NCI-H69 (cell line): ENCODE measurements at places on chromosomes 13 and 19.

DNA sequence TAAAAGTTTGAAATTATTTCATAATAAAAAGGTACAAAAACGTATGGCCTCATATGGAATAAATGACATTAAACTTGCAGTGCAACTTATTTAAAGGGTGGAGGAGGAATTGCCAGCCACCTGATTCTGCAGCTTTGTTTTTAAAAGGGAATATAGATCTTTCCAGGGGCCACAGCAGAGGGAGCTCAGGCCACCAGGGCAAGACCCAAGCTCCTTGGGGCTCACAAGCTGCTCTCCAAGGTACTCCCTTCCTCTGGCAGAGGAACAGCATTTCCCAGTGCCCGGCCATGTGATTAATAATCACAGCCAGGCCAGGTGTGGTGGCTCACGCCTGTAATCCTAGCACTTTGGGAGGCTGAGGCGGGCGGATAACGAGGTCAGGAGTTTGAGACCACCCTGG is 6.2 kb downstream of the ACOD1 start:
- no peak for DNase-seq

GRCh38 chr19:6091771-6092291 is 18.5 kb downstream of the RFX2 start:
- no peak for DNase-seq

- DNase-seq: peak; percentile 39
These were observed 118.8 kb upstream of the FRY start for GRCh38 chr13:31912647-31913401.

- no peak for DNase-seq
These were observed 57.9 kb downstream of the ELF1 start for GRCh38 chr13:40961214-40961613.
